ENCODE measurements at places on chromosomes 1 and 21.

DNA sequence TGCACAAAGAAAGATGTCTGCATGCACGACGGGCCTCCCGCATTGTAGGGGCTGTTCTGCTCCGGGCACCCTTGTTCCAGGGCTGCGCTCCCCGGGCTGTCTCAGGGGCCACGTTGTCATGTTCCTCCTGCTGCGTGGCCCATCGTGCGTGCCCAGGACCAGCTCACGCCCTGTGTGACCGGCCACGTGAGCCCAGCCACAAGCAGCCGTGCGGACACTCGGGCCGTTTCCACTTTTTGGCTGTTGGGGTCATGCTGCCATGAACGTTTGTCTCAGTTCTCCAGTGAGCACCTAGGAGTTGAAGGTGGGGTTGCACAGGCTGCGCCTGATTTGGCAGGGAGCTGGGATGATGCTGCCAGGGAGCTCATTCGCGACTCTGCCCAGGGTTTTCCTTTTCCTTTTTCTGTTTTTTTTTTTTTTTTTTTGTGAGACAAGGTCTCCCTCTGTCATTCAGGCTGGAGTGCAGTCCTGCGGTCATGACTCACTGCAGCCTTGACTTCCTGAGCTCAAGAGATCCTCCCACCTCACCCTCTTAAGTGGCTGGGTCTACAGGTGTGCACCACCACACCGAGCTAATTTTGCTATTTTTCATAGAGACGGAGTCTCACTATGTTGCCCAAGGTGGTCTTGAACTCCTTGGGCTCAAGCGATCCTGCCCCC, 17.4 kb downstream of the PDXK start:
- no peak for DNase-seq

- DNase-seq, result no peak
These were observed 165.0 kb upstream of the VAMP3 start for GRCh38 chr1:7606096-7606495.

- no peak for DNase-seq
These were observed 172.4 kb downstream of the NTMT2 start for GRCh38 chr1:170318141-170318540.

DNA sequence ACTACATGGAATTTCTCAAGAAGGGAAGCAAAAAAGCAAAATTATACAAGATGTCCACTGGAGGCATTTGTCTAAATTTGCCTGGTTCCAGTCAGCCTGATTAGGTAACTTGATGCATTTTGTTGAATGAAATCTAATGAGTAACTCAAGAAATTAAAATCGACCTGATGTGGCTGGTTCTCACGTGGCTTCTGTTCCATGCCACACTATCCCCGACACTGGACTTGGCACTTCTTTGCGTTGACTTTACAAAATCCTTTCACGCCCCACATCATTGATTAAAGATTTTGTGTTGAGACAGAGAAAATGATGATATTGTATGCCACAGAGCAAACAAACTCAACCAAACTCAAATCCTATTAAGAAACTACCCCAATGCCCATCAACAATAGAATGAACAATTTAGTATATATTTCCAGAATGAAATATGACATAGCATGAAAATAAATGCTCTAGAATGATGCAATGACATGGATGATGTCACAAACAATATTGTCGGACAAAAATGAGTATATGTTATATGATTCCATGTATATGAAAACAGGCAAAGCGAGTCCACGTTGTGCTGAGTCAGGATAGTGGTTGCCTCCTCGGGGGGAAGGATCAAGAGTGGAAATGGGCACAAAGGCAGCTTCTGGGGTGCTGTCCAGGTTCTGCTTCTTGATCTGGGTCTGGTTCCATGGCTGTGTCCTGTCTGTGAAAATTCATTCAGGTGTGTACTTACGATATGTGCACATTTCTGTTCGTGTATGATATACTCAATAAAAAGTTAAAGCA, 12.9 kb upstream of the HMGCS2 start:
- no peak for DNase-seq

GRCh38 chr21:26408511-26408910, 164.6 kb downstream of the CYYR1 start:
- no peak for DNase-seq

DNA sequence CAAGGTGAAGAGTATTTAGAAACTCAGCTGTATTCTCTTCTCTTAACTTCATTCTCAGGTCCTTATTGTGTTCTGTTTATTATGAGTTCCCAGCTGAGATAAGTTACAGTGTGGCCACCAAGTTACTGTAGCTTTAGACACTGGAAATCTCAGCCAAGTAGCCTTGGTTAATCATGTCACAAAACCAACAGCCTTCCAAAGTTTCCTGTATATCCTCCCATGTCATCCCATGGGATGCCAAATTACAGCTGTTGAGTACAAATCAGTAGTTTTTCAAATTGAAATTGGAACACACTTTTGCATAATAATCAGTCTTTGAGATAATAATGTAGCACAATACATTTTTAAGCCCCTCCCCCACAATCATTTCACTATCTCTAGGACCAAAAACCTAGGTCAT, 10.7 kb downstream of the ADAMTS5 start:
- DNase-seq, result no peak

GRCh38 chr1:31238986-31239613, 587 bp downstream of the NKAIN1 start:
- no peak for DNase-seq

DNA sequence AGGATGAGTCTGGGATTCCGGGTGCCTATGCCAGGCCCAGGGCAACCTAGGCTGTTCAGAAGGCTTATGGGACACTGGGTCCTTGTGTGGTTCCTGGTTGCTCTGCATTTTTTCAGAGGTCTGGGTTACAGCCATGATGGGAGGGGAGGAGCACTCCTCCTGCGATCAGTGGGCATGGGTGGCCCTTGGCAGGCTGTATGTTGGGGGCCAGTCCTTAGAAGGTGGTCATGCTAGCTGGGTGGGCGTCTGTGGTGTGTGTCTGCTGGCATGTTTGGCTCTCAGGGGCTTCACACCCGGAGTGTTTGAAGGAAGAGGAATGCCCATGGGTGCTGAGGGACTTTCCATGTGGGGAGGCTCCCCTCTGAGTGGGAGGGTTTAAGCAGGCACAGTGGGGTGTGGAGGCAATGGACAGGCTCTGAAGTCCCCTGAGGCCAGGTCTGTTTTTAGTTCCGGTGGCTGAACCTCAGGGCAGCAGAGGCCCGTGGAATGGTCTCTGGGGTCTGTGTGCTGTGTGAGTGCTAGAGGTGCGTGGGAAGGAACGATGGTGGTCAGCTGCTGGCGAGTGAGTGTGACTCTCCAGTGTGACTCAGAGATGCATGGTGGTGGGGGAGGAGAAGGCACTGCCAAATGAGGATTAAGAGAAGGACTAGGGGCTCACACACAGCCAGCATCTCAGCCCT, 25.3 kb downstream of the CACNA1E start:
- DNase-seq, result no peak

DNA sequence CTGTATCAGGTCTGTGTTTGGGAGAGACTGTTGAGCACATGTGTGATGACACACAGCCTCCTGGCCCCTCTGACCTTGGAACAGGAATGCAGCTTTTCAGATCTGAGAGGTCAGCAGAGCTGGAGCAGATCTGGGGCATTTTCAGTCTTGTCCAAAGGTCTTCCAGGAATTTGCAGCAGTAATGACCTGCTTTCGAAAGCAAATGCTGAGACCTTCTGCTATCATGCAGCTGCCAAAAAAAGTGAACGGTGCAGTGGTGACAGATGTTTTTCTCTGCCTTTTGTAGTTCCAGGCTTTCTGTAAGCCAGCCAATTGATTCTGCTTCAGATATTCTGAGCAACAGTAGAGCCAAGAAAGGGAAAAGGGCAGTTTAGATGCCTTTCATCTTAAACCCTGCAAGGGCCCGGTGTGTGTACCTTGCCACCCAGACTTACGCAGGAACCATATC, 137.8 kb upstream of the COA6 start:
- DNase-seq, result no peak

DNA sequence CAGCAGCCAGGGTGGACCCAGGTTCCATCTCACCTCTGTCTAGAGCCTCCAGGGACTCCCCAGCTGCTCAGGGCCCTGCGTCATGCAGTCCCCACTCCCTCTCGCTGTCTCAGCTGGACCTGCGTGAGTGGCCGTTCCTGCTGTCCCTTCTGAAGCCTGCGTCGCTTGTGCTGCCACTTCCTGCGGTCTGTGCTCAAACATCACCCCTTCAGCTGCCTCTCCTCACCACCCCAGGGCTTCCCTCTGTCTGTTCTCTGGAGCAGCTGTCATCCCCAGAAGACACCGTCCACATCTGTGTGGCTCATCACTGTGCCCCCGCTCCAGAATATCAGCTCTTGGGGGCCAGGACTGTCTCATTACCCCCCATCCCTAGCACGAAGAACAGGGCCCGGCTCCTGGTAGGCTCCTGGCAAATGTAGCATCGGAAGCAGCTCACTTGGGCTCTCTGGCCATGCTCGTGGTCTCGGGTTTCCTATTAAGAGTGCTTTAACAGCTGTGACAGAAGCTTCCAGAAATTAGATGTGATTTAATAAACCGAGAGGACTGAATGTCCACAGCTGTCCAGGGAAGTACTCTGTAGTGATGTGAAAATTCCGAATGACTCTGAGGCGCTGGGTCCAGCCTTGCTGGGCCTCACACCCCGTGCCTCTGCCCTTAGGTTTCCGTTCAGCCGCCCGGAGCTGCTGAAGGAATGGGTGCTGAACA, 3.3 kb downstream of the THAP3 start:
- no peak for DNase-seq

All from SIG-M5 (cell line).